ENCODE measurements at places on chromosomes 2 and 18.

DNA sequence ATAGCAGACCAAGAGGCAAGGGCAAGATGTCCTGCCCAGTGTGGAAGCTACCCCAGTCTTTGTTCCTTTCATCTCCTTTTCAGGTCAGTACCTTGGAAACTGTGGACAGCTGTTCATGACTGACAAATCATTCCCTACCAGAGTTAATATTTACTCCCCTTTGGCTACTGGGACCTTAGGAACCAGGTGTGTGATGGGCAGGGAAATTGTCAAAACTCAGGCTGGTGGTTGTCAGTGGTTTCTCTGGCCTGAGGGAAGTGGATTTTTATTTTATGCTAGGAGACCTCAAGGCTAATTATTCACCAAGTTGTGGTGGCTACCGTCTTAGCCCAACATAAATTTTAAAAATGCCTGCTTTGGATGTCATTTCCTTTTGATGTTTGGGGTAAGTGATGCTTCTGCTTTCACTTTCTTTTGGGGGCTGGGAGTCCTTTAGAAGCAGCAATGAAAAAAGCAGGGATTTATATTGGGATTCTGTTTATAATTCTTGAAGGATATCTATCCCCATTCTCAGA lies 119.3 kb downstream of the SETBP1 start:
- no peak for DNase-seq

- no peak for DNase-seq
Observed at GRCh38 chr2:36339607-36340218, 15.9 kb upstream of the CRIM1 start.

DNA sequence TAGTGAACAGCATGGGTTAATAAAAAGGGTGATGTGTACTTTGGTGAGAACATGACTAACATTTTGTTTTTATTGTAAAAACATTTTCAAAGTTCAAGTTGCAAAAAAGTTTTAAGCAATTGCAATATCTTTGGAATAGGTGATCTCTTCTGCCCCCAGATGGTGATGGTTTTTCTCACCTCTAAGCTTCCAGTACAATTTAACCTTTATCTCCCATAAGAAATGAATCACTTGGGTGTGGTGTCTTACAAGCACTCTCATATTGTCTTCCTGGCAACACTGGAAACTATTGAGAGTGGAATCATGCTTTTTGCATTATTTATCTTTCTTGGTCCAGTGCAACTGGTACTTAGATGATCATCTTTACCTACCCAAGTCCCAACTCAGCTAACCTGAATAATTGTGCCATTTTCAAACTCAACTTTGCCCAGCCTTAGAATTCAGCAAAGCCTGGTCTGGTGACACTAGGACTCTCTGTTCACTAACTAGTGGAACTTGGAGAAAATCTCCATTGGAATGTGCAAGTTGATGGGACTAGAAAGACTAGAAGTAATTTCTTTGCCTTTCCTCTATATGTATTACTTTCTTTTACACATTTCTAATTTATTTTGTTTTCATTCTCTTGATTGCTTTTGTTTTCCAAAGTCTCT lies 964.7 kb upstream of the ZEB2 start:
- DNase-seq = peak; percentile 43

GRCh38 chr2:1824202-1824905 lies 80.0 kb upstream of the PXDN start:
- no peak for DNase-seq

DNA sequence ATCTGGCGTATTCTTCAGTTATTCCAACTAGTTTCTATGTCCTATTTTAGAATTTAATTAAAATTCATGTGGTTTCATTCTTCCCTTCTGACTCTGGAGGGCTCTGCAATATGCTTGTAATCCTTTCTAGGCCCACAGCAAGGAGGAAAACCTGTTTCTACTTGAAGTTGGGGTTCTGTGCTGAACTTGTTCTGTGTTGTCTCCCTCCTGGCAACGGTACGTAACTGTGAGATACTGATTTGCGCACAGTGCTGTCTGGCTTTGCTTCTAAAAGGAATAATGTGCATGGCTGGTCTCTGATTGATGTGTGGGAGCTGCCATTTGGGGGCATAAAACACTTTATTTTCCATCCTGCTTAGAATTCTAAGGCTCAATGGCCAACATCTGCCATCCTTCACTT lies 81.7 kb downstream of the NABP1 start:
- DNase-seq = no peak

DNA sequence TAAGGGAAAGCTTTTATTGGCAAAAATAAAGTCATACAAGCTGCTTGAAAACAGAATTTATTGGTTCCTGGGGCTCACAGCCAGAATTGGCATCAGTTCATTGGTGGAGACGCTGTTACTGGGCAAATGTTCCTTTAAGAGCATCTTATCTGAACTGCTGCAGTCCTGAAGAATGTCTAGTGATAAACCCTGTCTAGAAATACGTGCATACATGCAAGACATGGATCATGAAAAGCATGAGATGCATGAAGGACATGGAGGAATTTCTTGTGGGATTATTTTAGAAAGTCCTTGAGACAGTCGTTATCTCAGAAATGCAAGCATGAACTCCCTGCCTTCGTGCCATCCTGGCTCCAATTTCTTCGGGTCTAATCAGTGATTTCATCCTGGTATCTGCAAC lies 32.5 kb upstream of the FHOD3 start:
- peak; percentile 42 for DNase-seq

GRCh38 chr2:207970147-207970825 lies 55.0 kb downstream of the PLEKHM3 start:
- DNase-seq = no peak

DNA sequence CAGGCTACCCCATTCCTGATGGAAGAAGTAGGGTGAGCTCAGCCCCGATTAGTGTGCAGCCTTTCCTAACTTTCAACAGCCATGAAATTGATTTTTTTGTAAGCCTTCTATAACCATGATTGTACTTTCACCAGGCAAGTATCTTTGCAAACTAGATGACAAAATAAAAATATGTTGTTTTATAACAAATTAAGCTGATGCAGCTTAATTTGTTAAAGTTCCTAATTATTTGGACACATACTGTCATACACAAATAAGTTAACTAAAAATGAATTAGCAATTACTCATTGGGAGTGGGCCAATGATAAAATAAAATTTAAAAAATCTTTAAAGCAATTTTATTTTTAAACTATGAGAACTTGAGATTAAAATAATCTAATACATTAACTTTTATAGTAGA lies 113.1 kb upstream of the FANCL start:
- DNase-seq = no peak

All from non-pigmented ciliary epithelial cell (primary cell).